ENCODE measurements at places on chromosomes 11 and 22.

DNA sequence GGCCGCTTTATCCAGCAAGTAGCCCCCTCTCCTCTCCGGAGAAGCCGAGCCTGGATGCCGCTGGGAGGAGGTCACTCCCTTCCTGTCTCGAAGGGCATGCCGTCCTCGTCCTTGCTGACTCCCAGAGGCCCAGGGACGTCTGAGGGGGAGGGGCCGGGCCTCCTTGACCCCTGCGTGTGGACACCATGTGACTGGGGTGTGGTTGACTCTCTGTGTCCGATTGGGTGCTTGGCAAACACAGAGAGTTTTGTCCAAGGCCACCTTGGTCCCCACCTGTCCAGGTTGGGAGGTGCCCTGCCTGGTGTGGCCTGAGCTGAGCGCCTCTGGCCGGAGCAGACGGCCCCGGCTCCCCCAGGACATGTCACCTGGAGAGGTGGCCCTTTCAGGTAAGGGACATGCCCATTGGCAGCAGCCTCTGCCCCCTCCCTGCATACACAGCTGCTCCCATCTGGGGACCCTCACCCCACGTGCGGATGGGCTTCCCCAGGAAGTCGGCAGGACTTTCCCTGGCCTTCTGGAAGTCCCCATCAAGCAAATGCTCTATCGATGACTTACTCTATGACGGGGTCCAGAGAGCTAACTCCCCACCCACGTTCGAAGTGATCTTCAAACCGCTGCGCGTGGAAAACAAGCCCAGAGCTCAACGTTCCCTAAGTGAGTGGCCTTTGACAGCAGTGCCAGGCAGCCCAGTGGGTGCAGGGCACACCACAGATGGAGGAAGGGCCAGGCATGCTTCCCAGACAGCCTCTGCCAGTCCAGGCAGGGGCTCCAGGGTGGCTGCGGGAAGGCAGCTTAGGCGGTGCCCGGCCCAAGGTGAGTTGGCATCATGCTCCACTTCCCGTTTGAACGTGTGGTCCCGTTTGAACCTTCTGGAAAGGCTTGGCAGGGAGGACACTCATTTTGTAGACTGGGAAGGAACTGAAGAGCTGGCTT is at the start of gene SMIM38:
Gene SMIM38, plus strand, starts transcription at position 634 of the 933 bp plus-strand sequence. CDS start 1,912 bp downstream, outside the sequence.
- H3K36me3 ChIP-seq: no peaks in the 10 kb centered on the region
- peaks cover 62% of the 10 kb centered on the region for H3K27me3 ChIP-seq
- H3K4me3 ChIP-seq: no peak within 1 kb of the TSS
- no peaks in the 10 kb centered on the region for H3K4me1 ChIP-seq
- H3K27ac ChIP-seq: no peak within 1 kb of the TSS

- H3K36me3 ChIP-seq: peaks cover 47% of the 10 kb centered on the region
- H3K27me3 ChIP-seq: no peaks in the 10 kb centered on the region
- DNase-seq: no peak
- peaks cover 64% of the 10 kb centered on the region for H3K4me1 ChIP-seq
- H3K27ac ChIP-seq: peak overlapping the region; percentile 83
Measured at GRCh38 chr22:37751449-37752188, 54.8 kb downstream of the TRIOBP start.

- peaks cover 7% of the 10 kb centered on the region for H3K4me1 ChIP-seq
- peaks cover 62% of the 10 kb centered on the region for H3K27me3 ChIP-seq
- no peaks in the 10 kb centered on the region for H3K36me3 ChIP-seq
- H3K27ac ChIP-seq: no peak overlapping the region
Measured at GRCh38 chr22:19149047-19149883, 827 bp downstream of the GSC2 start.

- no peak for DNase-seq
- no peak overlapping the region for H3K4me3 ChIP-seq
- H3K27ac ChIP-seq: no peak overlapping the region
- peaks cover 22% of the 10 kb centered on the region for H3K27me3 ChIP-seq
- no peaks in the 10 kb centered on the region for H3K36me3 ChIP-seq
- H3K4me1 ChIP-seq: peaks cover 1% of the 10 kb centered on the region
Measured at GRCh38 chr22:19701420-19702145, 12.7 kb upstream of the SEPTIN5 start.

- peak overlapping the region; percentile 85 for H3K27ac ChIP-seq
- no peaks in the 10 kb centered on the region for H3K4me1 ChIP-seq
- no peaks in the 10 kb centered on the region for H3K27me3 ChIP-seq
- H3K4me3 ChIP-seq: no peak overlapping the region
- peak; percentile 64 for DNase-seq
Measured at GRCh38 chr11:122038543-122038942, 77.5 kb downstream of the BLID start.

- H3K4me1 ChIP-seq: peaks cover 2% of the 10 kb centered on the region
- H3K27ac ChIP-seq: no peak overlapping the region
- no peak overlapping the region for H3K4me3 ChIP-seq
- peaks cover 2% of the 10 kb centered on the region for H3K36me3 ChIP-seq
- DNase-seq: no peak
Measured at GRCh38 chr22:39408173-39408572, 8.6 kb downstream of the TAB1 start.

GRCh38 chr11:11476499-11476898 is 123.4 kb upstream of the CSNK2A3 start:
- DNase-seq: no peak
- H3K27ac ChIP-seq: no peak overlapping the region
- no peaks in the 10 kb centered on the region for H3K4me1 ChIP-seq
- peaks cover 46% of the 10 kb centered on the region for H3K27me3 ChIP-seq

GRCh38 chr11:128407962-128408361 is 179.4 kb downstream of the ETS1 start:
- H3K27me3 ChIP-seq: peaks cover 11% of the 10 kb centered on the region
- DNase-seq: peak; percentile 85
- H3K36me3 ChIP-seq: no peaks in the 10 kb centered on the region
- no peak overlapping the region for H3K4me3 ChIP-seq

DNA sequence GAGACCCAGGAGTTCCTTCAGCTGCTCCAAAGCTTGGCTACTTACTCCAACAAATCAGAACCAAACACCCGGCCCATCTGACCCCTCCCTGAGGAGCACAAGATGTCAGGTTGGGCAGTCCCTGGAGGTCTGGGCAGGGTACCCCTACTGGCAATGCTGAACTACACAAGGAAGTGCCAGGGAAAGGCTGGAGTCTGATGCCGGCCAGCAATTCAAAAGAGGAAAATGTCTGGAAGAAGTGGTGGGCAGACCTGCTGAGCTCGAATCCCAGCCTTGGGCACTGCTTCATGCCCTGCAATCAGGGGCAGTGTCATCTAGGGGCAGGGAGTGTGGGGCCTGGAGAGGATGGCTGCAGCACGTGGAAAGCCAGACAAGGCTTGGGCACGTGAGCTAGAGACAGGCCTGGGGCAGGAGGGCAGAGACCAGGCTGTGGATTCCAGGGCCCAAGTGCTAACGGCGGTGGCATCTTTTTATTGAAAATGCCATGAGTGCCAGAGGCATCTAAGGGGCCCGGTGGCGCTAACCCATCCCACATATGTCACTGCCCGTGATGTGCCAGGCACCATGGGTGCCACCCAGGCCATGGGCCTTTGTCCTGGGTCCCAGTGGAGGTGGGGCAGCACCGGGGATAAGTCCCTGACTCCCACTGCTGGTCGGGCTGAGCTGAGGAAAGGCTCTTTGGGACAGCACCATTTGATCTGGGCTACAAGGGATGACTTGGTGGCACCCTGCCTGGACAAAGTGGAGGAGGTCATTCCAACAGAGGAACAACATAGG is 97.9 kb upstream of the PITPNB start:
- no peak for DNase-seq
- no peaks in the 10 kb centered on the region for H3K27me3 ChIP-seq
- H3K27ac ChIP-seq: no peak overlapping the region
- H3K4me1 ChIP-seq: peaks cover 46% of the 10 kb centered on the region

- no peak for DNase-seq
- H3K4me1 ChIP-seq: peaks cover 10% of the 10 kb centered on the region
- no peak overlapping the region for H3K27ac ChIP-seq
- H3K4me3 ChIP-seq: no peak overlapping the region
- H3K36me3 ChIP-seq: no peaks in the 10 kb centered on the region
- H3K27me3 ChIP-seq: peaks cover 55% of the 10 kb centered on the region
Measured at GRCh38 chr11:45618897-45619296, 46.5 kb downstream of the CHST1 start.

GRCh38 chr11:102994105-102994504 is 38.6 kb upstream of the MMP13 start:
- no peak overlapping the region for H3K4me3 ChIP-seq
- no peaks in the 10 kb centered on the region for H3K36me3 ChIP-seq
- DNase-seq: peak; percentile 30
- H3K4me1 ChIP-seq: no peaks in the 10 kb centered on the region
- no peaks in the 10 kb centered on the region for H3K27me3 ChIP-seq

- no peak overlapping the region for H3K27ac ChIP-seq
- no peaks in the 10 kb centered on the region for H3K27me3 ChIP-seq
- no peak for DNase-seq
- H3K36me3 ChIP-seq: no peaks in the 10 kb centered on the region
- no peak overlapping the region for H3K4me3 ChIP-seq
Measured at GRCh38 chr11:76601272-76601671, 69.3 kb downstream of the LRRC32 start.

DNA sequence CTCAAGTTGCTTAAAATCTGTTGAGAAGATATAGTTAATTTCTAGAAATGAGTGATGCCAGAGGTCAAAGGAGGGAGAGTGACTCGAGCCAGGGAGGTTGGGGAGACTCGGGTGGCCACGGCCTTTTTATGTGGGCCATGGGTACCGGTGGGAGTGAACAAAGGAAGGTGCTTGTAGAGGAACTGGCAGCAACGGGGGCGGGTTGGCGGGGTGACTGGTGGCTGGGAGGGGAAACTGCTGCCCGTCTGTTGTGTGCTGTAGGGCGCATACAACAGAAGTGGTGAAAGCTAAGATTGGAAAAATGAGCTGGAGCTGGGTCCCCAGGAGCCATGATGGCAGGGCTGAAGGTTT is 5.4 kb downstream of the DAGLA start:
- no peak overlapping the region for H3K27ac ChIP-seq
- peaks cover 38% of the 10 kb centered on the region for H3K4me1 ChIP-seq
- no peak overlapping the region for H3K4me3 ChIP-seq

DNA sequence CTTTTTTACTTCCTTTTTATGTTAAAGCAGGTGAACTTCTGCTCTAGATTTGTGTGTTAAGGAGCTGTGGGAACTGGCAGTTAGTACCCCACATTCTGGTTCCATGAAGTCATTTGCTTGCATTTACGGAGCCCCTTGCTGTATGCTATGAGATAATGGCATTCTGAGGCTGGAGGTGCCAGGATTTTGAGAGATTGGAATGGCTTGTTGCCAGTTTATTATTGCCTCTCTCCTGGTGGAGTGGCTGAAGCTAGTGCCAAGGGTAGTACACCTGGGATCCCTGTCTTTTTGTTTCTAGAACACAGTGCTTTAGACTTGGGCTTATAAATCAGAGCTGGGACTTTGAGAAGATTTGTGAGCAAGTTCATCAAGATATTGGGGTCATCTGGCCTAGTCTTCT is 73.8 kb downstream of the STIM1 start:
- H3K27ac ChIP-seq: peak overlapping the region; percentile 64
- no peaks in the 10 kb centered on the region for H3K27me3 ChIP-seq
- H3K4me1 ChIP-seq: peaks cover 11% of the 10 kb centered on the region

GRCh38 chr11:65777821-65778361 is 2.9 kb downstream of the AP5B1 start:
- H3K36me3 ChIP-seq: peaks cover 28% of the 10 kb centered on the region
- no peak overlapping the region for H3K4me3 ChIP-seq
- no peak for DNase-seq

GRCh38 chr22:46731246-46732040 is 6.6 kb downstream of the CERK start:
- no peaks in the 10 kb centered on the region for H3K27me3 ChIP-seq
- H3K36me3 ChIP-seq: no peaks in the 10 kb centered on the region
- H3K27ac ChIP-seq: no peak overlapping the region
- DNase-seq: peak; percentile 58
- H3K4me3 ChIP-seq: no peak overlapping the region
- peaks cover 39% of the 10 kb centered on the region for H3K4me1 ChIP-seq

DNA sequence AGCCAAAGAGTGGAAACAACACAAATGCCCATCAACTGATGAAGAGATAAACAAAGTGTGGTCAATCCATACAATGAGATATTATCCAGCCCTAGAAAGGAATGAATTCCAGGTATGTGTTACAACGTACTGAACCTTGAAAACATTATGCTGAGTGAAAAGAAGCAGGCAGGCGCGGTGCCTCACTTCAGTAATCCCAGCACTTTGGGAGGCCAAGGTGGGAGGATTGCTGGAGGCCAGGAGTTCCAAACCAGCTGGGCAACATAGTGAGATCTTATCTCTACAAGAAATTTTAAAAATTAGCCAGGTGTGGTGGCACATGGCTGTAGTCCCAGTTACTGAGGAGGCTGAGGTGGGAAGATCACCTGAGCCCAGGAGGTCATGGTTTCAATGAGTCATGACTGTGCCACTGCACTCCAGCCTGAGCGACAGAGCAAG is 24.6 kb upstream of the TESMIN start:
- no peaks in the 10 kb centered on the region for H3K4me1 ChIP-seq
- H3K27me3 ChIP-seq: no peaks in the 10 kb centered on the region
- H3K36me3 ChIP-seq: peaks cover 92% of the 10 kb centered on the region
- H3K4me3 ChIP-seq: no peak overlapping the region

DNA sequence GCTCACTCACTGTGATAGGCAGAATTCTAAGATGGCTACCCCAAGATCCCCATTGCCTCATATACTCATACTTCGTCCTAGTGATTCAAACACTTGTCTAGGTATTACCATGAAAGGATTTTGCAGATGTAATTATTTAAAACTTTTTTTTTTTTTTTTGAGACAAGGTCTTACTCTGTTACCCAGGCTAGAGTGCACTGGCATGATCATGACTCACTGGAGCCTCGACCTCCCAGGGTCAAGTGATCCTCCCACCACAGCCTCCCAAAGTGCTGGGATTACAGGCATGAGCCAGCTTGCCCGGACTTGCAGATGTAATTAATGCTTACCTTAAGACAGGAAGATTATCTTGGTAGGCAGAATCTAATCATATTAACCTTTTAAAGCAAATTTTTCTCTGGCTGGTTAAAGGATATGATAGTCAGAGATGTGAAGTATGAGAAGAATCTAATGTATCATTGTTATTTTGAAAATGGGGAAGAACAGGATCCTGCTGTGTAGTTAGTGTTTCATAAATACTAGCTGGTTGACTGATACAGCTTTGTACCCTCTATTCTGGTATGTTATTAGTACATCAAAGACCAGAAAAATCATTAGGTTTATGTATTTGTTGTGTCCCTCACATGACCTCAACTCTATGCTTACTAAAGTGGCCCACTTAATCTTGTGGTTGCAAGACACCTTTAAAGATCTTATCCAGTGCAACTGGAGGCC is 35.5 kb downstream of the C2CD3 start:
- H3K36me3 ChIP-seq: no peaks in the 10 kb centered on the region
- H3K27me3 ChIP-seq: no peaks in the 10 kb centered on the region
- H3K4me1 ChIP-seq: peaks cover 3% of the 10 kb centered on the region
- H3K27ac ChIP-seq: peak overlapping the region; percentile 99
- H3K4me3 ChIP-seq: no peak overlapping the region

GRCh38 chr11:127118811-127119210 is 118.2 kb upstream of the KIRREL3 start:
- H3K36me3 ChIP-seq: no peaks in the 10 kb centered on the region
- H3K4me3 ChIP-seq: no peak overlapping the region
- H3K27ac ChIP-seq: no peak overlapping the region
- peaks cover 8% of the 10 kb centered on the region for H3K27me3 ChIP-seq
